ENCODE measurements at places on chromosomes 16 and 17.

DNA sequence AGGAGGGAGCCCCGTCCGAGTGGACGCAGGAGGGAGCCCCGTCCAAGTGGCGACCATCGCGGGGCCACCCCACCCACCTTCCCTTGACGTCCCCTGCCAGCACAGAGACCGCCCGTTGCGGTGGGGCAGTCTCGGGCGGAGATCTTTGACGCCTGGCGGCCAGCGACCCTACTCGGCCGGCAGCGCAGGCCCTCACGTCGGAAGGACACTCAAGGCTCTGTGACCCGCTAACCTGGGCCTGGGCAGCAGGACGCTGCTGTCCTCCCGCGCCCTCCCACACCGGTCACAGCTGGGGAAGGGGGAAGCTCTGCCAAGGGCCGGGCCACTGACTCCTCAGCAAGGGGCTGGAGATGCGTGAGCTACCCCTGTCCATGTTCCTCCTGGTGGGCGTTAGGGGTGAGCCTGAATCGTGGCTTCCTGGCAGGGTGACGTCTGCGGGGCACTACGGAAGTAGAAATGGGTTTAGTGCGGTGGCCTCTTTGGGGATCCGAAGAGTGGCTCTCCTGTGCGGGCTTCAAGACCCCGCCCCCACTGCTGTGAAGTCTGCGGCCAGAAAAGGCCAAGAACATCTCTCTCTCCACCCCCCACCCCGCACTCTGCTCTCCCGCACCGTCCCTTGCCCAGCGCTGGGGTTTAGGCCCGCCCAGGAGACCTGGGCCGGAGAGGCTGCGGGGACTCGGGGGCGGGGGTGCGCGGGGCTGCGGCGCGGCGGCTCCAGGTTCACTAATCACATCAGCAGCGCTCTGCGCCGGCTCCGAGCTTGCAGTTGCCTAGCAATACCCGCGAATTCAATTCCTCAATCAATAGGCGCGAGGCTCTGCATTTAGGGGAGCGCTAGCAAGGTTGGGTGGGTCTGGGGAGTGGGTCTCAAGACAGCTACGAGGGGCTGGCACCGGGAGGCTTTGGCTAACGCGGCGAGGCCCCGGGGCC, 5.8 kb downstream of the CBX8 start:
- no peak for DNase-seq

DNA sequence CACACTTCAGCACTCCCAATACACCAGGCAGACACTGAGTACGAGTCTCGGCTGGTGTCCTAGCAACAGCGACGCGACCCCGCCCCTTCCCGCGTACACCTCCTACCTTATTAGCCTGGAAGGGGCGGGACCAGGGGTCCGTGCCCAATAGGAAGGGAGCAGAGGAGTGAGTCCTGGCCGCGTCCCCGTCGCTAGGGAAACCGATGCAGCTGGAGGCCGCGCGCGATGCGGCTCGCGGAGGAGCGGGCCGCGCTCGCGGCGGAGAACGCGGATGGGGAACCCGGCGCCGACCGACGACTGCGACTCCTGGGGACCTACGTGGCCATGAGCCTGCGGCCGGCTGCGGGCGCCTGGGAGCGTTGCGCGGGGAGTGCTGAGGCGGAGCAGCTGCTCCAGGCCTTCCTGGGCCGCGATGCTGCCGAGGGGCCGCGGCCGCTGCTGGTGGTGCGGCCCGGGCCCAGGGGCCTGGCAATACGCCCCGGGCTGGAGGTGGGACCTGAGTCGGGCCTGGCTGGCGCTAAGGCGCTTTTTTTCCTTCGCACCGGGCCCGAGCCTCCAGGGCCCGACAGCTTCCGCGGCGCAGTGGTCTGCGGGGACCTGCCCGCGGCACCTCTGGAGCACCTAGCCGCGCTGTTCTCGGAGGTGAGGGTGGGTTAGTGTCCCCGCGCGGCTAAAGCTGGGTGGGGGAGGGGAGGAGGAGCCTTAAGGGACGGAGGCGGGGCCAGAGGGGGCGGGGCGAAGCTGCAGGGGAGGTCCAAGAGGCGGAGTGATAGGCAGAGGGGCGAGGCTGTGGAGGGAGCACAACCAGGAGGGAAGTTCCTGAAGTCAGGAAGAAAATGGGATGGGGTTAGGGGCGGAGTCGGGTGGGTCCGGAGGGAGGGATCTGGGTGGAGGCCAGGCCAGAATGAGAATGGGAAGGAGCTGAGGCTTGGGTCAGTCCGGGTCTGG, at the start of gene DNAH9:
Gene DNAH9 (plus strand): TSS at position 197 of the 948 bp plus-strand sequence. CDS start 29 bp downstream, at position 226.
- no peak for DNase-seq

- DNase-seq: no peak
Measured at GRCh38 chr16:13835935-13836730, 83.8 kb upstream of the ERCC4 start.

DNA sequence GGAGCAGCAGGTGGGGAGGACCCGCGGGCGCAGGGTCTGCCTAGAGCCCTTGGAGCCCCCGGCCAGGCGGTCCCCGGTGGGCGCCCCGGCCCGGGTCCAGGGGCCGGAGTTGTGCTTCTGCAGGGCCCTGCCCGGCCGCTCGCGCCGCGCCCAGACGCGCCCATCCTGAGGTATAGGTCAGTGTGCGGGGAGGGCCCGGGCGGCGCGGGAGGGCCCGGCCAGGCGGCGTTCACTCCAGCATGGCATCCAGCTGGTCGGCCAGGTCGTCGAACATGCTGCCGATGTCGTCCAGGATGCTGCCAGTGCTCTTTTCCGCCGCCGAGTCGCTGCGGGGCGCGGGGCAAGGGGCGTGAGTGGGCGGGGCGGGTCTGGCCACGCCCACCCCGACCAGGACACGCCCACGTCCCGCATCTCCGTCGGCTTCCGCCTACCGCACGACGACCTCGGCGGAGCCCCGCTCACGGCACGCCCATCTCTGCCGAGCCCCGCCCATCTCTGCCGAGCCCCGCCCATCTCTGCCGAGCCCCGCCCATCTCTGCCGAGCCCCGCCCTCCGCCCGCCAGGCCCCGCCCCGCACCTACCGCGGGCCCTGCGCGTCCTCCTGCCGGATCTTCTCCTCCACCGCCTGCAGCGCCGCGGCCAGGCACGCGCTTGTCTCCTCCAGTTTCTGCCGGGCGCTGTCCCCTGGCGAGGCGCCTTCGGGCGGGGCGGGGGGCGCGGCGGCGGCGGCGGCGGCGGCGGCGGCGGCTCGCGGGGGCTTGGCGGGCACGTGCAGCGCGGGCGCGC, 17.9 kb downstream of the CASKIN1 start:
- no peak for DNase-seq

- DNase-seq: peak; percentile 24
Measured at GRCh38 chr17:77325577-77326075, 184.9 kb downstream of the SEC14L1 start.

- DNase-seq: no peak
Measured at GRCh38 chr16:48619979-48620378, 10.0 kb upstream of the N4BP1 start.

DNA sequence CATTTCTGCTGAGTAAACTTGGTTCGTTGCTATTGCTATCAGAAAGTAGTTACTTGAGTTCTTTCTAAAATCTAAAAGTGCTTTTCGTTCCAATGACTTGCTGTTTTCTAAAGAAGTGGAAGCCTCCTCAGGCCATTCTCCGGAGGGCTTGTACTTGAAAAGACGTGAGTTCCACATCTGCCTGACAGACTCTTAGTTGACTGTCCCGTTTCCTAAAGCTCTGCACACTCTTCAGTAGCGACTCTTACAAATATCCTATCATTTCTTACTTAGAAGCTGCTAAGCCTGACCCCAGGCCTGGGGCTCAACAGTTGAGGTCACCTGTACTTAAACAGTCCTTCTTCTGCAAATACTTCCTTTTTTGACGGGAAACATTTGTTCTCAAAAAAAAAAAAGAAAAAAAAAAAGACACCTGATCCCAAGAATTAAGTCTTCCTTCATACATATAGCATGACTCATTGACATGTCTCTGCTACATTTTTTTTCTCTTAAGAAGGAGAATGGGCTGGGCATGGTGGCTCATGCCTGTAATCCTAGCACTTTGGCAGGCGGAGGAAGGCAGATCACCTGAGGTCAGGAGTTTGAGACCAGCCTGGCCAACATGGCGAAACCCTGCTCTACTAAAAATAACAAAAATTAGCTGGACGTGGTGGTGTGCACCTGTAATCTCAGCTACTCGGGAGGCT, 61.5 kb downstream of the DHRS7C start:
- DNase-seq: no peak

DNA sequence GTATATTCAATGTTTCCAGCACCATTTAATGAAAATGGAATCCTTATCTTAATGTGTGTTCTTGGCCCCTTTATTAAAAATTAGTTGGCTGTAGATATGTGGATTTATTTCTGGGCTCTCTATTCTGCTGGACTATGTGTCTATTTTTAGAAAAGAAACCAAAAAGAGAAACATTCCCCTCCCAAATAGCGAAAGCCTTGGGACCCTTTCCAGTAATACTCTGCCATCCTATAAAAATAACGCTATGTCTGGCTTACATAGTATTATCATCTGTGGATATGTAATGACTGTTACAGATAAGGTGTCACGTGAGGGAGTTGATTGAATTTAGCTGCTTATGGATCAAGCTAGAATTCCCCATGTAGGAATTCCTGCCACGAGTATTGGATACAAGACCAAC, 279.3 kb upstream of the KIF2B start:
- no peak for DNase-seq

DNA sequence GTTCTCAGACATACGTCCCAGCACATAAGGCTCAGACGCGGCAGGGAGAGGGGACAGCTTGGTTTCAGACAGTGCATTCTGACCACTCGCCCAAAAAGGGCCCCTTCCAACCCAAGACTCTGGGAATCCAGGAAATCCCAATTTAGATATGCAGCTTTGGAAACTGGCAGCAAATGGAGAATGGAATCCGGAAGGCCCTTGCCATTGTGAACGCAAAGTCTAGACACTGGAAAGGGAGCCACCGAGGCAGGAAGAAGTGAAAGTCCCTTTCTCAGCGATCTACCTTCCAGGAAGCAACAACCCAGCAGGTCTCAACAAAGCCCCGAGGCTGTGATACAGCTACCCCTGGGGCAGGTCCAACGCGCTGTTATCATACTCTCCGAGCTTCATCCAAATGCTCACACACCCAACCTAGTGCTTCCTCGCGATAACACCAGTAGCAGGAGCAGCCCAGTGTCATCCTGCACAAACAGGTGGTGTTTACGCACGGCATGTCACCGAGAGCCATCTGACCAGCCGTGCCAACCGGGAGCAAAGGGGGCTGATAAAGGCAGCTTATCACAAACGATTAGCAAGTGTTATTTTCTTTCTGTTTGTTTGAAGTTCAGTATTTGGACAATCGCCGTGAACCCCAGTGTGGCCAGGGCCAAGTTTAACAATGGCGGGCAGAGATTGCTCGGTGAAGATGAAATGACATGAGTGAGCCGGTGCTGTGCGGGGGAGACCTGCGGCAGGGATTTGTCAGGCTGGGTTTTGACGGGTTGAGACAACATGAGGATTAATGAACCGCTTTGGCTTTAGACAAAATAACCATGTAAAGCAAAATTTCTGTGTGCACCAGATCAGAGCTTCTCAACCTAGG, 240.6 kb downstream of the FOXL1 start:
- DNase-seq: no peak

DNA sequence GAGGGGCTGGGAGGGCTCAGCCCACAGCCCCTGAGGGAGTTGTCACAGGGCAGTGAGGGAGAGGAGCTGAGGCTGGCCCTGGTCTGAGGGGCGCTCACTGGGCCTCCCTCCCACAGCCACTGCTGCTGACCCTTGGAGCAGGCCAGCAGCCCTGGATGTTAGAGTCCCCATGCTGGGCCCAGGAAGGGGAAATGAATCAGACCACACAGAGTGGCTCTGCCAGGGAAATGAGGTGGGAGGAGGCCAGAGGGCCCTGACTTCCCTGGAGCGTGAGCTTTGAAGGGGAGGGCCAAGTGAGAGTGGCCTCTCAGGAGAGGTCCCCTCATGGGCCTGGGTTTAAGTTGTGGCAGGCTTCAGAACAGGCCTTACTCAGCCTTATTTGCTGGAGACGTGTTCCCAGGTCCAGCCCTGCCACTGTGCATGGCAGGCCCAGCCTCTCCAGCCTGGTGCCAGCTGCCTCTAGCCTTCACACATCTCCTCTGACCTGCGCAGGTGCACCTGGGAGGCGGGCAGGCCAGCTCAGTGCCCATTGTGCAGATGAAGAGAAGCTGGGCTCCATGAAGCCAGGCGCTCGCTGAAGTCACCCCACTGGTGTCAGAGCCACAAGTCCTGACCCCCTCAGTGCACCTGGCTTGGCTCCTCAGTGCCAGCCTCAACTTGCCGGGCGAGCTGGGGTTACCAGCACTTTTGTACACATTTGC, 15.4 kb downstream of the GPT2 start:
- DNase-seq: no peak

GRCh38 chr17:1714980-1715802, 5.0 kb upstream of the TLCD2 start:
- peak; percentile 96 for DNase-seq

DNA sequence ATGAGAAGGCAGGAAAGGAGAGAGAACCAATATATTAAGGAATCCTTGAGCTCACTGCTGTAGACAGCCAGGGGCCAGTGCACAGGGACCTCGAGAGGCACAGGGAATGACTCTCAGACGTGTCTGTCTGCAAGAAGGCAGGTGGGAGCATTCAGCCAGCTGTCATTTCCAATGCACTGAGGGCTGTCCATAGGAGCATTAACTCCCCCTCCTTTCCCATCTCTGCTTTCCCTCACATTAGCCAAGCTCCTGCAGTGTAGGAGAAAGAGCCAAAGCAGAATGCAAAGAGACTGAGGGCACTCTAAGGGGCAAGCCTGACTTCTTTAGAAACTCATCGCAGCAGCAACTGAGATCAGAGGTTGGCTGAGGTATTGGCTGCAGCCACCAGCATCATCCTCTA, 218.3 kb downstream of the CDH13 start:
- no peak for DNase-seq

GRCh38 chr17:83013779-83014117, 65.7 kb upstream of the METRNL start:
- no peak for DNase-seq

DNA sequence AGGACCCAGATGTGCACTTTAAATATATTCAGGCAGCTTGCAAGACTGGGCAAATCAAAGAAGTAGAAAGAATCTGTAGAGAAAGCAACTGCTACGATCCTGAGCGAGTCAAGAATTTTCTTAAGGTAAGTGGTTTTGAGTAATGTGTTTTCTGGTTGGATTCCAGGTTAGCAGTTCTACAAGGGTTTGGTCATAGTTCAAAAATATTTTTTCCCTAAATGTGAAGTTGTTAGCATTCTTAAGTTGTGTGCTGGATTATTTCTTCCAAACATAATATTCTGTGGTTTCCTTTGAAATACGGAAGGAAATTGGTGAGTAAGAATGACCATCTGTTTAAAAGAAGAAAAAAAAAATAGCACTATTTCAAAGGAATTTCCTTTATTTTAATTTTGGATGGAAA, 38.4 kb downstream of the PTRH2 start:
- peak; percentile 89 for DNase-seq

DNA sequence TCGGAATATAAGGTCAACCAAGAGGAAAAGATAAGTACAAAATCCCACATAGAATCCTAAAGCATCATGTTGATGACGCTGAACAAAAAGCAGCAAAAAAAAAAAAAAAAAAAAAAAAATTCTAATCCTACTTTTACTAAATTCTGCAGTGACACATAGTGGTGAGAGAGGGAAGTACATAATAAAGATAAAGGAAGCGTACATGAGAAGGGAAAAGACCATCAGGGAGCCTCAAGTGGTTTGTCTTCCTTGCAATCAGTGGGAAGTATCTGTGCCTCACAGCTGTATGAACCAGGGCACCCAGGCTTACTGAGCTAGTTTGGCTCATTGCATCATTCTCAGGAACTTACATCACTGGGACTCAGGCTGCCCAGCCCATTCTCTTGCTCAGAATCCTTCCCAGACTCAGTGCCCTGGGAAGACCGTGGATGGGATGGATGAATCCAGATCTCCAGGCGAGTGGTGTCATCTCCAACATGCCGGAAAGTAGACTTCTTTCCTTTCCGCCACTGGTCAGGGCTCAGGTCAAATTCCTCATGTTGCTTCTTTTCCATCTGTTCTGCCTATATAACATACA, 21.2 kb downstream of the SMG6 start:
- peak; percentile 82 for DNase-seq
